ENCODE measurements at places on chromosomes 16 and 17.

DNA sequence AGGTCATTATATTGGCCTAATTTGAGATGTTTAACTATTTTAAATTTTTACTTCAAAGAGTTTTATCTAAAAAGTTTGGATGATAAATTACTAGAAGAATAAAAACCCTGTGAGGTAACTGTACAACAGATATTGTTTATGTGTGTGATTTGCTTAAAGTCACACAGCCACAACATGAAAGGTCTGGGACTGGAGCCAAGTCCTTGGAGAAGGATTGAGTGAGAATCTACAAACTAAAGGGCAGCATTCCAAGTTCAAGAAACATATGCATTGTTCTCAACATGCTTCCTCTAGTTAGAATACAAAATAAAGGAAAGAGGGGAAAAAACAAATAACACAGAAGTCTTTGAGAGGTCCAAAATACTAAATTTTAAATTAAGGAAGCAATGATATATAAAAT, 131.5 kb upstream of the MON1B start:
- H3K4me3 ChIP-seq: no peak overlapping the region
- no peak overlapping the region for H3K27ac ChIP-seq
- H3K27me3 ChIP-seq: no peaks in the 10 kb centered on the region
- no peaks in the 10 kb centered on the region for H3K4me1 ChIP-seq
- no peak for DNase-seq
- H3K36me3 ChIP-seq: no peaks in the 10 kb centered on the region

DNA sequence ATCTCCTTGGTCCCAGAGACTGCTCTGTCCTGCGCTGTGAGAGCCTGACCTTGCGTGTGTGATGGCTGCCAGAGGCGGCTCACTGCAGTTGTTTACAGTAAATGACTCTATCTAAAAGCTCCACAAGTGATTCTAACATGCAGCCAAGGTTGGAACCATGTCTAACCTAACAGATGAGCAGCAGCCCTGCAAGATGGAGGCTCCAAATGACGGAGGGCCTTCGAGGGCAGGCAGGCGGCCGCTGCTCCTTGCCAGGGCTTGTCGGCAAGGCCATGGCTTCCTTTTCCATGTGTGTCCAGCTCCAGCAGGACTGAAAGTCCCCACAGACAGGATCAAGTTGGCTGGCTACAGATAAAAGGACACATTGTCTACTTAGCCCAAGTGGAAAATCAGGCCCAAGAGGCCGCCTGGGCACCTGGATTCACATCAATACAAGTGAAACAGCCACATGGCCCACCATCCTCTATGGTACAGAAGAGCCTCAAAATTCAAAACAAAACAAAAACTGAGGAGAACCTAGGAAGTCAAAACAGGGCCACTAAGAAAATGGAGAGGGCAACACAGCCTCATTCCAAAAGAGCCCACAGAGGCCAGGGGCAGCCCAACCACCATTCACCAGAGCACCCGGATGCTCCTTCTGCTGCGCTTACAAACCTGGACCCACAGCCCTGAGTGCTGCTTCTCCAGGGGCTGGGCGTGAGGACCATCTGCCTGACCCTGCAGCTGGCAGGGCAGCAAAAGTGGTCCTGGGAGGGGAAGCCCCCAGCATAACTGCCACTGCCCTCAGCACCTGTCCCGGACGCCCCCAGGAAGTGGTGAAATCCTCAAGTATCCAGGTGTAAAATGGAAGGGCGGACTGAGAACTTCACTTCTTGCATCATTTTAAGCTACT, 65.0 kb downstream of the AMFR start:
- no peaks in the 10 kb centered on the region for H3K27me3 ChIP-seq
- H3K36me3 ChIP-seq: no peaks in the 10 kb centered on the region
- H3K4me3 ChIP-seq: no peak overlapping the region
- peak; percentile 18 for DNase-seq

GRCh38 chr17:45006927-45007461, 38.9 kb upstream of the C1QL1 start:
- DNase-seq: no peak
- H3K4me3 ChIP-seq: no peak overlapping the region
- H3K4me1 ChIP-seq: no peaks in the 10 kb centered on the region
- no peaks in the 10 kb centered on the region for H3K36me3 ChIP-seq
- H3K27ac ChIP-seq: no peak overlapping the region

GRCh38 chr16:55284718-55285099, 39.3 kb upstream of the IRX6 start:
- no peaks in the 10 kb centered on the region for H3K4me1 ChIP-seq
- H3K27ac ChIP-seq: no peak overlapping the region
- no peaks in the 10 kb centered on the region for H3K27me3 ChIP-seq
- no peak for DNase-seq
- no peaks in the 10 kb centered on the region for H3K36me3 ChIP-seq
- no peak overlapping the region for H3K4me3 ChIP-seq

GRCh38 chr16:17313085-17313611, 157.6 kb downstream of the XYLT1 start:
- DNase-seq: peak; percentile 86
- peaks cover 12% of the 10 kb centered on the region for H3K4me1 ChIP-seq
- peak overlapping the region; percentile 54 for H3K27ac ChIP-seq
- no peaks in the 10 kb centered on the region for H3K36me3 ChIP-seq
- no peak overlapping the region for H3K4me3 ChIP-seq

DNA sequence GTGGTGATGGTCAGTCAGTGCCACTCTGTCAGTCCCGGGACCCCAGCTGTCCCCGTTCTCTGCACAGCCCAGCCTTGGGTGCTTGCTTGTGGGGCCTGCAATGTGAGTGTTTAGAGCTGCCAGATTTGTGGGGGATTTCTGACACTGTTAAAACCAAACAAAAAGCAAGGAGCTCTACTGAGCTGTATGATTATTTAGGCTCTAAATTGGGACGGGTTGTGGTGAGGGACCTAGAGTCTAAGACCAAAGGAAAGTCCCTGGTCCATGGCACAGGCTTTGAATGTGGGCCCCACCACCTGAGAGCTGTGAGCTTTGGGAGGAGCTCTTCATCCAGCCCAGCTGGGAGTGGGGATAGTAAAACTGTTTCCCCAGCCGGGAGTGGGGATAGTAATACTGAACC, 63.3 kb downstream of the KSR1 start:
- peaks cover 5% of the 10 kb centered on the region for H3K4me1 ChIP-seq
- no peaks in the 10 kb centered on the region for H3K36me3 ChIP-seq
- H3K27ac ChIP-seq: no peak overlapping the region
- H3K4me3 ChIP-seq: no peak overlapping the region
- no peak for DNase-seq

DNA sequence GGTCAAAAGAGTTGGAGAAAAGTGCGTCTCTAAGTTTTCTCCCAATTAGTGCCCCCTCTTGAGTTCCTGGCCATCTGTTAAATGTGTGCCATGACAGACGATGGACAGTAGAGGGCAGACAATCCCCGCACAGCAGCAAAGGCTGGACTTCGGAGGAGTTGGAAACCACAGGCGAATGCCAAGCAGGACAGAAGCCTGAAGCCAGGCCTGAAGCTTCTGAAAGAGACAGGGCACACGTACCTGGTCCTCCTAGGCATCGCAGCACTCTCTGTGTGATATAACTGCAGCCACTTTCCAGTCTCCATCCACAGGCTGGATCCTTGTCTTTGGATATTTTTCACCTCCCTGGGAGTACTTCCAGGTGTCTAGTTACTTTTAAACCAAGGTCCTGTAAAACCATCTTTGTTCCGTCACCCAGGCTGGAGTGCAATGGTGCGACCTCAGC, 14.5 kb downstream of the C17orf100 start:
- H3K36me3 ChIP-seq: no peaks in the 10 kb centered on the region
- peak; percentile 71 for DNase-seq
- H3K4me3 ChIP-seq: no peak overlapping the region
- H3K27ac ChIP-seq: no peak overlapping the region
- no peaks in the 10 kb centered on the region for H3K27me3 ChIP-seq

Data from ovary (tissue), 10 donors.